SK-N-SH (cell line): ENCODE measurements at places on chromosomes 6 and 20. TPM values are rescaled to one million over a fixed set of nuclear protein-coding genes. Genes with fewer than 3 reads are reported as not detected.

Gene SLC22A3
- not detected in 2 replicates for polyA plus RNA-seq

Gene PHACTR1
- polyA plus RNA-seq = 0.10 and 0.12 TPM in 2 replicates

Gene C2
- polyA plus RNA-seq = 0.15 and 0.43 TPM in 2 replicates

Gene ALDH8A1
- 0.25 and 0.26 TPM in 2 replicates for polyA plus RNA-seq

Gene DACT2
- not detected in 2 replicates for polyA plus RNA-seq

Gene PRICKLE4
- 3.9 and 5.0 TPM in 2 replicates for polyA plus RNA-seq

GRCh38 chr6:26347699-26348098 lies 17.3 kb upstream of the BTN3A2 start:
- no peaks in the 10 kb centered on the region for H3K27me3 ChIP-seq
- no peaks in the 10 kb centered on the region for H3K36me3 ChIP-seq
- no peak overlapping the region for H3K27ac ChIP-seq
- H3K4me1 ChIP-seq = peaks cover 22% of the 10 kb centered on the region
- no peak overlapping the region for H3K4me3 ChIP-seq

DNA sequence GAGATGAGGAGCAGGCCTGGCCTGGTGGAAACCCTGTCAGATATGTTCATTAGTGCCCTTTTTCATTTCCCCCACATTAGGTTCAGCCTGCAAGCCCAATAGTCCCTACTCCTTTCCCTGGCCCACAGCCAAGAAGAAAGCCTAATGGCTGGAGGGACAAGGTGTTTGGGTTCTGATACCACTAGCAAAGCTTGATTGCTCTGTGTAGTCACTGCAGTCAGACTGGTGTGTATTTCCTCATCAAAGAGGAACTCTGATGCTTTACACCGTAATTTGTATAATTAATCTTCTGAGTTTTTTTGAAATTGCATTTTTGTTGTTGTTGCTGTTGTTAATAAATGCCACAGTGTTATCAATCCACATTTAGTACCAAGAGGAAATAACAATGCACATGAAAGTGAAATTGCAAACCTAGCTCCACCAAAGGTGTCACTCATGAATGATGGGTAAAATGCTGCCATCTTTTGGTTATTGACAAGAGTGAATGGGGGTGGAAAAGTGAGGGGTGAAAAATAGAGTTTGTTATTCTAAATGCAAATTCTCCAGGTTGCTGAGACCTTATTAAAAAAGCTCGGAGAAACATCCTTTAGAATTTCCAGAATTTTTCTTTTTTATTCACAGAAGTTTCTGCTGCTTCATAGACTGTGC lies 320.2 kb upstream of the POU3F2 start:
- H3K4me1 ChIP-seq = no peaks in the 10 kb centered on the region
- no peak overlapping the region for H3K27ac ChIP-seq
- H3K4me3 ChIP-seq = no peak overlapping the region
- no peaks in the 10 kb centered on the region for H3K36me3 ChIP-seq
- no peak for DNase-seq
- H3K27me3 ChIP-seq = no peaks in the 10 kb centered on the region

- no peaks in the 10 kb centered on the region; the same call in 1 of the 2 replicates for H3K4me1 ChIP-seq
- H3K4me3 ChIP-seq = no peak overlapping the region
- no peak overlapping the region for H3K27ac ChIP-seq
- no peak for DNase-seq
- peaks cover 11% of the 10 kb centered on the region; the same call in 1 of the 2 replicates for H3K36me3 ChIP-seq
These were observed 112.6 kb upstream of the TRAF3IP2 start for GRCh38 chr6:111718326-111718725.

GRCh38 chr6:49462599-49462926 lies 490 bp downstream of the MMUT start:
- no peak for DNase-seq
- peaks cover 14% of the 10 kb centered on the region for H3K36me3 ChIP-seq
- peak overlapping the region; percentile 94 for H3K4me3 ChIP-seq
- peak overlapping the region; percentile 71 for H3K27ac ChIP-seq
- H3K27me3 ChIP-seq = no peaks in the 10 kb centered on the region

DNA sequence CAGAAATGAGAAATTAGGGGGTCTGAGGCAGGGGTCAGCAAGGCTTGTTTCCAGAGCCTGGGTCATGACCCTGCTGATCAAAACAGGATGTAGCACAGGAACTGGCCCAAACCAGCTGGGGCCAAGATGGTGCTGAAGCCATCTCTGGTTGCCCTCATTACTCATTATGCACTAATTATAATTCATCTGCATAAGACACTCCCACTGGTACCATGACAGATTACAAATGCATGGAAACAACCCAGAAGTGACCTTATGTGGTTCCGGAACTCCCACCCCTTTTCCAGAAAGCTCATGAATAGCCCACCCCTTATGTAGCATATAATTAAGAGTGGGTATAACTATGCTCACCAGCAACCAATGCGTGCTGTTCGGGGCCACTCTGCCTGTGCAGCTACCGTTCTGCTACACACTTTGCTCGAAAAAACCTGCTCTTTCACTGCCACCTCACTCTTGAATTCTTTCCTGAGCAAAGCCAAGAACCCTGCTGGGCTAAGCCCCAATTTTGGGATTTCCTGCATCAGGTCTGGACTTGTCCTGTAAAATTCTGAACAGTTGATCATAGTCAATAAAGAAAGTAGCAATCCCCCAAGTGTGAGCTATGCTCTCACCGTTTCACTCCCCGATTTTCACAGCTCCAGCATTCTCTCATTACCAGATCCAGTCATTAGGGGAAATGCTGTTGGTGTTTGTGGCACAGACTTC lies 122.3 kb downstream of the WDR27 start:
- no peak overlapping the region for H3K27ac ChIP-seq
- no peak overlapping the region for H3K4me3 ChIP-seq
- H3K4me1 ChIP-seq = no peaks in the 10 kb centered on the region

- H3K4me3 ChIP-seq = no peak overlapping the region
- no peaks in the 10 kb centered on the region for H3K27me3 ChIP-seq
- peak overlapping the region; percentile 86 for H3K27ac ChIP-seq
- H3K36me3 ChIP-seq = no peaks in the 10 kb centered on the region
- peak; percentile 90 for DNase-seq
- H3K4me1 ChIP-seq = 0 out of 2 replicates have a peak, but pooled peaks cover 6% of the 10 kb centered on the region
These were observed 9.3 kb upstream of the ID1 start for GRCh38 chr20:31595654-31596411.

- H3K4me1 ChIP-seq = no peaks in the 10 kb centered on the region
- H3K36me3 ChIP-seq = no peaks in the 10 kb centered on the region
- H3K27me3 ChIP-seq = no peaks in the 10 kb centered on the region
- no peak overlapping the region for H3K27ac ChIP-seq
- DNase-seq = no peak
These were observed 47.6 kb upstream of the HBS1L start for GRCh38 chr6:135102191-135102590.

- no peaks in the 10 kb centered on the region; the same call in 1 of the 2 replicates for H3K4me1 ChIP-seq
- H3K27me3 ChIP-seq = no peaks in the 10 kb centered on the region
- no peak for DNase-seq
- no peak overlapping the region for H3K27ac ChIP-seq
These were observed 109.7 kb downstream of the FIG4 start for GRCh38 chr6:109800771-109801170.

DNA sequence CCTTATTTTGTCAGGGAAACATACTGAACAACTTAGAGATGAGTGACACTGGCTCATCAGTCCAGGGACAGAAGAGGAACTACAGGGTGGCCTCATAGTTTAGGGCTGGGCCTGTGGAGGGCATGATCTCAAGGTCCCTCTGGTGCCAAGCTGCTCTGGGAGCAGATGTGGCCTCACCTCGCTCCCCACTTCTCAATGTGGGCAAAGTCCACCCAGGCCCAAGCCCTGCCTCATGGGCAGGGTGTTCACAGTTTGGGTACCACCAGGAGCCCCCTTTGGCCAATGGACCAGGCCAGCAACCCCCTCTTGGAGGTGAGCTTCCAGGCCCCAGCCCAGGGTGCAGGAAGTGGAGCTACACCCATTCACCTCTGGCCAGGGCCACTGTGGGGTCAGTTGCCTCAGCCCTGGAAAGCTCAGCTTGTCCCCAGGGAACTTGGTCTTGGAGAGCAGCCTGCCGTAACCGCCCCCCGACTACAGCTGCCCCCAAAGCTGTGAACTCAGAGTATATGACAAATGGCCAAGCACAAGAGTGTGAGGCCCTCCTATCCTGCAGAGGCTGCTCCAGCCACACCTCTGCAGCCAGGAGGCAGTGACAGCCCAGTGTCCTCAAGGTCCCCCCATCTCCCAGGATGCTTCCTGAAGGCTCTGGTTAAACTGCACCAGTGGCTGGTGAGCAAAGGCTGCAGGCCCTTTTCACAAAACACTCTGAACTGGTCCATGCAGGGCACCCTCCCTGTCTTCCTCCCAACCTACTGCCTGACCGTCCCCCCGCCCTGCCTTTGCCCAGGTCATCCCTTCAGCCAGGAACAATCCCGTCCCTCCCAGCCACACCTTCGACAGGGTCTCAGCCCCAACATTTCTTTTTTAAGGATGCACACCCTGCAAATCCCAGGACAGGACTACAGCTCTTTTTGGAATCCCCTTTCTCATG lies 3.6 kb downstream of the ADISSP start:
- H3K4me1 ChIP-seq = peaks cover 6% of the 10 kb centered on the region
- H3K27ac ChIP-seq = no peak overlapping the region
- DNase-seq = no peak
- H3K27me3 ChIP-seq = no peaks in the 10 kb centered on the region

DNA sequence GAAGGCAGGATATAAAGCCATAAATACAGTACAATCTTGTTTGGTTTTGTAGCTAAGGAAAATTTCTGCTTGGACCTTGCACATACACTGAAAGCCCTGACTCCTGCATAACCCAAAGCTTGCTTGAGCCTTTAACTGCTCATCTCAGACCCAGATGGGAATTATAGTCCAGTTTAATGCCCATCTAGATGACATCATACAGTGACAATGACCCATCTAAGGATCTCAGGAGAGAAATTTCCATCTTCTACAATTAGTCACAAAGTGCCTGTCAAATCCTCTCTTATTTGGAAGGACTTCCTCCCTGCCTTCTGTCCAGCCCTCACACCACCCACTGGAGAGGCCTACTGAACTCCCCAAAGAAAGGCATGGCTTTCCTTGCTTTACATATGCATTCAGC lies 69.3 kb downstream of the BTBD3 start:
- no peaks in the 10 kb centered on the region for H3K36me3 ChIP-seq
- H3K4me1 ChIP-seq = no peaks in the 10 kb centered on the region
- no peak for DNase-seq
- H3K27me3 ChIP-seq = no peaks in the 10 kb centered on the region; the same call in 1 of the 2 replicates
- H3K4me3 ChIP-seq = no peak overlapping the region
- H3K27ac ChIP-seq = no peak overlapping the region

GRCh38 chr6:30895343-30895742 lies 11.0 kb downstream of the DDR1 start:
- DNase-seq = peak; percentile 14
- no peaks in the 10 kb centered on the region for H3K27me3 ChIP-seq
- no peaks in the 10 kb centered on the region for H3K4me1 ChIP-seq
- H3K27ac ChIP-seq = no peak overlapping the region

DNA sequence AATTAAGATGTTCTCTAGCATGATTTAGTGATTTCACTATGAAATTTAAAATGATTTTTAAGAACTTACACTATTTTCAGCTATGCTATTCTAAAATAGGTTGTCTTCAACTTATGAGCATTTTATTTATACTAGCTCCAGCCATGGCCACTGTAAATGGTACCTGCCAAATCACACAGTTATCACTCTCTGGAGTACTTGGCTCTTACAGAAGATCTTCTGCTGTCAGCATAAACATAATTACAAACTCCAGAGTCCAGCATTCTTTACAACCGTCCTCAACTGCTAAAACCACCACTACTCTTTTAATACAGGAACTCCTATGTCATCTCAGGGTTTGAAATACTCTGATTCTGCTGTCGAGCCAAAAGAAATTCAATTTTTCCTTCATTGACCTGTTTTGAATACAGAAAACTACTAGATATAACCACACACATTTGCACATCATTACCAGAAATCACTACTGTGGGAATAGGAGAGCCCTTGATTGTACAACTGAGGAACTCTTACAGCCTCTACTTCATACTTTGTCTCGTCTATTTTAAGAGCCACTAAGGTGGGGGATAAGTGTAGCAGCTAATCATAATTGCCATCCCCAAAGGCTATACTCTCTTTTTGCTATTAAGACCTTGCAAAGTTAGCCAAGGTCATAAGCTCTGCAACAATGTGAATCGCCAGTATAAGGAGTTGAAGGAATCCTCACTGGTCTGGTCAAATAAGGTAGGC lies 93.7 kb downstream of the PHIP start:
- no peaks in the 10 kb centered on the region for H3K4me1 ChIP-seq
- peaks cover 79% of the 10 kb centered on the region for H3K36me3 ChIP-seq
- no peak overlapping the region for H3K27ac ChIP-seq
- no peak for DNase-seq
- no peaks in the 10 kb centered on the region for H3K27me3 ChIP-seq

DNA sequence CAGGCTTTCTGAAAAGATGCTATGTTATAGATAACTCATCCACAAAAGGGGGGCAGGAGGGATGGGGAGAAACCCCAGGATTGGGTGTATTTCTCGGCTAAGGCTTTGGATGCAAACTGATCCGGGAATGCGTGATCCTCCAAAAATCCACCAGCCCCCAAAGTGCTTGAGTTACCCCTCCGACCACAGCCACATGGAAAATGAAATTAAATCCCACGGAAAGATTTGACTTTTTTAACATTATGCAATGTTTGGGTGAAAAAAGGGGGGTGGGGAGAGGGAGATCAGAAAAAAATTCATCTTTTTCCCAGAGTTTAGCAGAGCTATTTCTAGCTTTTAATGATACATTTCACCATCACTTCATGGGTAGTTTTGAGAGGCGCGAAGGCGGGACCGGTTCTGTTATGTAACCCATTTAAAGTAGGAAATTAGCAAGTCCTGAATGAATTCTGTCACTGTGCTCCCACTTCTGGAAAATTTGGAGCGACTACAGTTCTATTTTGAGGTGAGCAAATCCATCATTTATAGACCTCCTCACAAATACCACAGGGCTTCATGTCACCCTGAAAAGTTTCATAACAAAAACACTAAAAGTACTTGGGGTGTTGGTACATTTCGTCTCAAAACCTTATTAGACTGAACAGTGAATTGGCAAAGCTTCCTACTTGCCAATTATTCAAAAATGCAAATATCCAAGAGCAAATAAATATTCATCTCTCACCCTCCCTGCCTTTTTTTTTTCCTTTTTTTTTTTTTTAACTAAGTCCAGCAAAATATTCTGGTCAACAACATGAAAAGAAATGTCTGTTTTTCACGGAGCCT lies 51.9 kb upstream of the NFATC2 start:
- H3K27me3 ChIP-seq = no peaks in the 10 kb centered on the region
- no peak for DNase-seq
- no peaks in the 10 kb centered on the region for H3K36me3 ChIP-seq
- H3K27ac ChIP-seq = peak overlapping the region; percentile 50; the same call in 1 of the 2 replicates
- H3K4me1 ChIP-seq = 0 out of 2 replicates have a peak, but pooled peaks cover 6% of the 10 kb centered on the region
- H3K4me3 ChIP-seq = no peak overlapping the region

DNA sequence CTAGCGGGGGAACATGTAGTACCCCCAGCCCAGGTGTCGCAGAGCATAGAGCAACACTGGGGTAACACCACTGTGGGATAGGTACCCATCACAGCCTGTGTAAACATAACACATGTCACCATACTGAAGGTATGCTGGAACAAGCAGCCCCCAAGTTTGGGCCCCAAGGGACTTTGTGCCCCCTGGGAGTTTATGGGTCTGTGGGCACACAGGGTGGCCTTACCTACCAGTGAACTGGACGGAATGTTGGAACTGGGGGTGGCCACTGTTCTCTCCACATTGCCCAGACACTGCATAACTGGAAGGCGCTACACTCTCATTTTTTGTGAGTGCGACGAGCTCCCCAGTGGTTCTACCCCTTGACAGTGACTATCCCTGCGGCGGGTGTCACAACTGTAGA lies 28.5 kb downstream of the HDDC2 start:
- DNase-seq = no peak
- no peak overlapping the region for H3K4me3 ChIP-seq
- peaks cover 26% of the 10 kb centered on the region for H3K36me3 ChIP-seq
- no peak overlapping the region for H3K27ac ChIP-seq
- H3K4me1 ChIP-seq = no peaks in the 10 kb centered on the region
- H3K27me3 ChIP-seq = no peaks in the 10 kb centered on the region

GRCh38 chr6:73372516-73372915 lies 2.8 kb upstream of the OOEP start:
- H3K36me3 ChIP-seq = no peaks in the 10 kb centered on the region
- H3K4me1 ChIP-seq = no peaks in the 10 kb centered on the region
- H3K27me3 ChIP-seq = no peaks in the 10 kb centered on the region
